T-helper 17 cell (primary cell): ENCODE measurements at places on chromosomes 3 and 15.

- DNase-seq: no peak
Observed at GRCh38 chr15:90810354-90810753, 58.0 kb upstream of the FURIN start.

DNA sequence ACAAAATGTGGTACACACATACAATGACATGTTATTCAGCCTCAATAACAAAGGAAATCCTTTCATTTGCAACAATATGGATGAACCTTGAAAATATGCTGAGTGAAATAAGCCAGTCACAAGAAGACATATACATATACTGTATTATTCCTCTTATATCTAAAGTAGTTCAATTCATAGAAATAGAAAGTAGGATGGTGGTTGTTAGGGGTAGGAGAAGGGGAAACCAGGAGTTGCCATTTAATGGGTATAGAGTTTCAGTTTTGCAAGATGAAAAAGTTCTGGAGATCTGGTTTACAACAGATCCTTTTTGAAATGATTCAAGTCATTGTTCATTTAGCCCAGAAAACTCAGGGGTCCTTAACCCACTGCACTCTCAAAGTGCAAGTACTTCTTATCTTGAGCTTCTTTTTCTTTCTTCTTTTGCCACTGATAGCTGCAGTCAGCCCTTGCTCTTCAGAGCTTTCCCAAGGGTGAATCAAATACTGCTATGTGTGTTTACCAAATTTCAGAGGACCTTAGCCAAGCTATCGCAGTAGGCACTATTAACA is 208.0 kb upstream of the EOMES start:
- no peak for DNase-seq

- DNase-seq: no peak
Observed at GRCh38 chr15:92151168-92151567, 242.5 kb upstream of the ST8SIA2 start.

DNA sequence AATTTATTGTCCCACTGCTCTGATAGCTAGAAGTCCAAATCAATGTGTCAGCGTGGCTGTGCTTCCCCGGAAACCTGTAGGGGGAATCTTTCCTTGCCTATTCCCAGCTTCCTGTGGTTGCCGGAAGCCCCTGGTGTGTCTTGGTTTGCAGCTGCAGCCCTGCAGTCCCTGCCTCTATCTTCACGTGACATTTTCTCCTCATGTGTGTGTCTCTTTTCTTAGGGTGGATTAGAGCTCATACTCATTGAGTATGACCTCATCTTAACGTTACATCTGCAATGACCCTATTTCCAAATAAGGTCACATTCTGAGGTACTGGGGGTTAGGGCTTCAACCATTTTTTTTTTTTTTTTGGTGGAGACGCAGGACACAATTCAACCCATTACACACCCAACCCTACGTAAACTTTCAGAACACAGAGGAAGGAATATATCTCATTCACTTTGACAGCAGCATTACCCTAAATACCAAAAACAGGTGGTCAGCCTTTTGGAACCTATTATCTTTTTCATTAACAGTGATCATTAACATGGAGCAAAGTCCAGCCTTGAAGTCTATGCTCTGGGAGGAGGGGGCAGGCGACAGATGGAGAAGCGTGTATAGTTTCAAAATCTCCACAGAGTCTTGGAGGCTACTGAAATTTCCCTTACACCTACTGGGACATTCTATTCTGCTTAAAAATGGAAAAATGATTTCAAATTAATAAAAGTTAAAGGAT is 88.6 kb downstream of the RYK start:
- DNase-seq: no peak
